ENCODE measurements at places on chromosomes 11 and 22. TPM values are rescaled to one million over a fixed set of nuclear protein-coding genes. Genes with fewer than 3 reads are reported as not detected.

Gene MEI1
- 20.6 TPM for total RNA-seq

Gene TRPM5
- 24.2 TPM for total RNA-seq

Gene GLYAT
- total RNA-seq: not detected

Gene MMP8
- not detected for total RNA-seq

Gene NRIP3
- 1.7 TPM for total RNA-seq

DNA sequence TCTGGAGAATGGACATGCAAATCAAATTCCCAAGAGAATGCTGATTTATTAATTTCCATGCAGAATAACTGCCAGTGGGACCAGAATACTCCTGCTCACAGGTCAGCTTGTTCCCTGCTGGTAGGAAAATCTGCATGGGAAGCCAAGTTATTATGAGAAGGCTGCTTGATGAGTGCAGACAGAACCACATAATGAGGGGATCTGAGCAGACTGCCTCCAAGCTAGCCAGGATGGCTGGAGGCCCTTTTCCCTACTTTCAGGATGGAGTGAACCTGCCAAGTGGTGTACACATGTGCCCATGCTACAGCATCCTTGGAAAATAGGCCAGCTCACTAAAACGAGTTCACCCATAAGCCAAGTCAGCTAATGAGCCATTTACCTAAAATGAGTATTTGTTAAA is 55.2 kb upstream of the ZBED5 start:
- DNase-seq: no peak

DNA sequence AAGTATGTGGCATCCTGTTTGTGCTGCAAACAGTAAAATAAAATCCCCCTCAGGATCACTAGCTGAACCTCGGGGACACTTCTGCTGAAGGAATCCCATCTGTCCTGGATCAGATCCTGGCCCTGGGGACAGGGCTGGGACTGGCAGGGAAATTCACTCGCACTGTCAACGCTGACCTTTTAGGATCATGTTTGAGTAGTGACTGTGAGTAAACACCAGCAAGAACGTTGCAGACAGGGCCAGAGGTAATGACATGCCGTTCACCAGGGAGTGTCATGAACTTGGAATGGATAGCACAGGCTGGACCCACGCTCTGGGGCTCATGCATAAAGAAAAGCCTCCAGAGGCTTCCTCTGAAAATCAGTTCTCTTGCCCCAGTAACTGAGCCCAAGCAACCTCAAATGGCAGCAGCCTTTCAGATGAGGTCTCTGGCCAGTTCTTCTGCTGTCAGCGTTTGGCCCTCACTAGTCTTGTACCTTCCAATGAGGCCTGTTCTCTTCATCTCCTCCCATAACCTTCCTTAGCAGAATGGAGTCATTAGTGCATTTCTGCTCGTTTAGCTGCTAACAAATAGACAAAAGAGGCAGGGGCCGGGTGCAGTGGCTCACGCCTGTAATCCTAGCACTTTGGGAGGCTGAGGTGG is 51.0 kb upstream of the BARX2 start:
- DNase-seq: peak; percentile 61

DNA sequence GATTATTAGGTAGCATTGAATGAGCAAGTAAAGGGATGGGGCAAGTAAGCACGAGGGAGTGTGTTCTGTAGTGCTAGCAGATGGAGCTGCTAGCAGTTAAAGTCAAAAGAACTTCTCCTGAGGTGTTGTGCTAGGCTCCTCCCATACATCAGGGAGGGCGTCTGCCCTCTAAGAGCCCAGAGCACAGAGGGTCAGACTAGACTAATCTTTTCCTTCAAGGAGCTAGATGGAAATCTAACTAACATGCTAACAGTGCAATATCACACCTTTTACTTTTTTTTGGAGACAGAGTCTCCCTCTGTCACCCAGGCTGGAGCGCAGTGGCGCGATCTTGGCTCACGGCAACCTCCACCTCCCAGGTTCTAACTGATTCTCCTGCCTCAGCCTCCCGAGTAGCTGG is 3.2 kb upstream of the PLA2G6 start:
- no peak for DNase-seq

GRCh38 chr11:329886-330253 is 9.2 kb upstream of the IFITM3 start:
- DNase-seq: no peak

- no peak for DNase-seq
Measured at GRCh38 chr22:36425977-36426523, 38.3 kb upstream of the MYH9 start.

- no peak for DNase-seq
Measured at GRCh38 chr22:50338860-50339462, 4.2 kb upstream of the PPP6R2 start.

GRCh38 chr11:91691872-91692271 is 532.7 kb upstream of the FAT3 start:
- DNase-seq: no peak
